Right atrium auricular region (tissue), 2 donors: ENCODE measurements at places on chromosomes 2 and 18. TPM values are rescaled to one million over a fixed set of nuclear protein-coding genes. Genes with fewer than 3 reads are reported as not detected.

IL37 gene
- not detected for total RNA-seq

PMS1 gene
- total RNA-seq: 7.9 TPM

DNA sequence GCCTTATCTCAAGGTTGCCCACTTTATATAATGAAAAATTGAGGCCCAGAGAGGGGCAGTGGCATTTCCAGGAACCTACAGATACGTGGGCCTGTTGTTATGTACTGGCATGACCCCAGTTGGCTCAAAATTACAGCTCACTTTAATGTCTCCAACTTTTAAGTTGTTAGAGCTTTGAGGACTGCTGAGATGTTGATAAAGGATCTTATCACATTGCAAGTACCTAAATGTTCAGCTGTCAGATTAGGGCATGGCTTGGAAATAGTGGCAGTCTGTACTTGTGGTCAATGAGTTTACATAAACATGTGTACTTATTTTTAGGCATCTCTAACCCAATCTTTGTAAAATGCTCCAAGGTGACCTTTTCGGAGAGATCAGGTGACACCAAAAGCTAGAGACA is 14.6 kb downstream of the SLC4A5 start:
- DNase-seq: no peak

- no peak for DNase-seq
Measured at GRCh38 chr2:102186791-102187495, at the start of gene IL1RL2. TSS of gene IL1RL2 (plus strand) at chr2:102187023. CDS start at chr2:102187868, 845 bp downstream.
